LoVo (cell line): ENCODE measurements at places on chromosomes 6 and 20.

DNA sequence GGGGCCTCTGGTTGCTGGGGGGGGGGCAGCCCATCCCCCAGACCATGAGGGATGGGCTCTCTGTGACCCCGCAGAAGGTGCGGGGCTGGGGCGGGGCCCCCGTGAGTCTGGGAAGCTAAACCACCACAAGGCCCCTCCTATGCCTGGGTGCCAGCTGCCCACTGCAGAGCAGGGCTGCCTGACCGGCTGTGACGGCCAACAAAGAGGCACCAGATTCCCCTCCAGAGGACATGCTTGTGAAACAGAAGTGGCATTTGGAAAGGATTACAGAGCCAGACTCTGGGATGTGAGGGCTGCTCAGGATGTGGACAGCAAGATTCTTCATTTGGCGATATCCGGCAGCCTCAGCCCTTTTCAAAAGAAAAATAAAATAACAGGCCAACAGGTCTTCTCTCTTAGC, 16.5 kb upstream of the NTSR1 start:
- no peak for DNase-seq

DNA sequence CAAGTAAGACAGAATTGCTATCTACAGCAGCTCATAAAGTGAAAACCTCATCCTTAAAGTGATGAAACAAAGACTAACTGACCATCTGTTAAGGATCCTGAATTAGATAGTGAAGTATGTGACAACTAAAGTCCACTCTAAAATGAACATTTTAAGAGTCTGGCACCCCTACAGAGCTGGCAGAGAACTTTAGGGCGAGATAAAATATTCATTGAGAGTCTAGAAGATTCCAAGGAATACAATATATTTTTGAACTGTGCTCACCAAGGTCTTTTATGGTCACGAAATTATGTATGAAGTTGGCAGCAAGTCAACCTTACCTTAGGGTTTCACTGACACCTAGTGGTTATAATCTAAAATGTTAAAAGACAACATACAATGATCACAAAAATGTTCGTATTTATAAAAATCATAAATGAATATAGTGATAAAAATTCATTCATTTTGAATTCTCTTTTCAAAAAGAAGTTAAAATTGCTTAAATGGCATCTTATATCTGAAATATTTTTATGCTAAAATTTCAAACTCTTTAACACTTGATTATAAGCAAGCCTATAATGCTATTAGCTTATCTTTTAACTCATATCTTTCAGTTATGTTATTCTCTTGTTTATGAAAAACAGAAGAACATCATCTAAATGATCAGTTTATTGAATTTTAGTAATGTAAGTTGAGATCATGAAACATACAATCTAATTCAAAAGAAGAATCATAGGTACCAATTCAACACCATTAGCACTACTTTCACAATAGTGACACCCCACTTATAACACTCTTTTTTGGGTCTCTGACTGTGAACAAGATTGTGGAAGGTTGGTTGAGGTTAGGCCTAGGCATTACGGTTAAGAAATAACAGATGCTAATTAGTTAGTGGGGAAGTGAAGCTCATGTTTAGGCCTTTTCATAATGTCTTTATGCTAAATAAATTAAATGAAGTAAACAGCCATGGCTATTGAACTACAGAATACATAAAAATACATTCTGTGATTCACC, 27.5 kb downstream of the RSPH3 start:
- peak; percentile 62 for DNase-seq

- peak; percentile 83 for DNase-seq
Observed at GRCh38 chr6:111709615-111710398, 104.1 kb upstream of the TRAF3IP2 start.

DNA sequence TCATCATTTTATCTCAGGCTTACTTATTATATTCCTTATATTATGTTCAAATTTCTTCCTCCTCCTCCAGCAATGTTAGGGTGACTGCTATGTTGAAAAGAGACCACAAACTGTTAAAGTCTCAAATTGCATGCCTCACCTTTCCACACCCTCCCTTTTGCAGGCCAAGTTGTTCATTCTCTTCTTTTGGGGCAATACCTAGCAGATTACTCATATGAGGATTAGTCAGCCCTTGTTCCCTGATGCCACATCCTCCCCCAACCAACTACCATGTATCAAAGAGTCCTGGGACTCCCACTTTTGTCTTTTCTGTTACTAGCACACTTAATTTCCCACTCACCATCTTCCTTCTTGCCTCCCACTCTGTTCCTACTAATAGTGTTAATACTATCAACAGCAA, 434.7 kb downstream of the BCKDHB start:
- DNase-seq, result peak; percentile 88

- DNase-seq, result peak; percentile 6
Observed at GRCh38 chr6:10230531-10230930, 184.3 kb downstream of the TFAP2A start.

GRCh38 chr6:125749173-125749864, at the start of gene HEY2:
TSS of gene HEY2 (plus strand) at chr6:125749632. CDS start at chr6:125749777, 145 bp downstream.
- DNase-seq, result peak; percentile 94

GRCh38 chr6:82095091-82095490, 152.5 kb downstream of the IBTK start:
- DNase-seq, result no peak

DNA sequence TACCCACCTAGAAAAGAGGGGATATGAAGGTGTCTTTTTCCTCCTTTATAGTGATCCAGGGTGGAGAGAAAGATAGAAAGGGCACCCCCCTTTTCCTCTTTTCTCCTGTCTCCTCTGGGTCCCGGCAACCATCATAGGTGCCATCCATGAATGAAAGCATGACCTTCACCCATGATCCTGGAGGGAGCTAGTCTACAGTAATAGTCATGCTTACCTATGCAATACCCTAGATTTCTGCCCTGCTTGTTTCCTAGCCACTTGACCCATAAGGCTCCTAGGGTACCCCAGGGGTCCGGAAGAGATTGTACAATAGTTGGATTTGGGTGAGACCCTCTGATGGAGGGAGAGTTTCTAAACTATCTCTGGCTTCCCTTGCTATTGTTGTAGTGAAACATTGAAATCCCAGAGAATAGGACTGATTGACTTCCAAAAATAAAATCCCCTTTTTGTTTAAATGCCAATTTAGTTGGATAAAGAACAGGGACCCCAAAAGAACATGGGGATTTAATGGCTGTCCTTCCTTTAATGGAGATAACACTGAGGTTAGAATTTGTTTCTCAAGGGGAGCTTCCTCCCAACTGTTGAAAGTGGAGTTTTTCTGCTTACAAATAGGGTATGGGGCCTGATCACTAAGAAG, 366.8 kb upstream of the KHDRBS2 start:
- no peak for DNase-seq

DNA sequence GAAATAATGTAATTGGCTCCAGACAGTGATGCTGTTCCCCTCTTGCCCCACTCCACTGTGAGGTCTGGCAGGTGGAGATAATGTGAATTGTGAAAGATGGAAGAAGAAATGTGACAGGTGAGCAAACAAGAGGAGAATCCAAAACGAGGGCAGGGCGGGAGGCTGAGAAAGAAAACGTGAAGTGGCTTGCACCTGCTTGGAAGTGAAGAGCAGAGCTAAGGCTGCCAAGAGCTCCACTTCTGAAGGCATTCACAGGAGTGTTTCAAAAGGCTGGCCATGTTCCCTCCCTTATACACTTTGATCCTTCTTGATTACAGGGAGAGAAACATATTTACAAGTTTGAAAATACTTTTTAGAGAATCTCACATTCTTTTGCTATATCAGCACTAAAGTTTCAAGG, 359.4 kb downstream of the EPHA7 start:
- DNase-seq, result no peak

- no peak for DNase-seq
Observed at GRCh38 chr6:129130106-129130505, 247.2 kb downstream of the LAMA2 start.

DNA sequence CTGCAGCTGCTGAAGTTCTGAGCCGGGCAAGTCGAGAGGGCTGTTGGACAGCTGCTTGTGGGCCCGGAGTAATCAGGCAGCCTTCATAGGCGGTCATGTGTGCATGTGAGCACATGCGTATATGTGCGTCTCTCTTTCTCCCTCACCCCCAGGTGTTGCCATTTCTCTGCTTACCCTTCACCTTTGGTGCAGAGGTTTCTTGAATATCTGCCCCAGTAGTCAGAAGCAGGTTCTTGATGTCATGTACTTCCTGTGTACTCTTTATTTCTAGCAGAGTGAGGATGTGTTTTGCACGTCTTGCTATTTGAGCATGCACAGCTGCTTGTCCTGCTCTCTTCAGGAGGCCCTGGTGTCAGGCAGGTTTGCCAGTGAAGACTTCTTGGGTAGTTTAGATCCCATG, 21.2 kb upstream of the MAPK13 start:
- DNase-seq, result no peak

- DNase-seq, result no peak
Observed at GRCh38 chr20:32429343-32429742, 71.2 kb downstream of the ASXL1 start.

DNA sequence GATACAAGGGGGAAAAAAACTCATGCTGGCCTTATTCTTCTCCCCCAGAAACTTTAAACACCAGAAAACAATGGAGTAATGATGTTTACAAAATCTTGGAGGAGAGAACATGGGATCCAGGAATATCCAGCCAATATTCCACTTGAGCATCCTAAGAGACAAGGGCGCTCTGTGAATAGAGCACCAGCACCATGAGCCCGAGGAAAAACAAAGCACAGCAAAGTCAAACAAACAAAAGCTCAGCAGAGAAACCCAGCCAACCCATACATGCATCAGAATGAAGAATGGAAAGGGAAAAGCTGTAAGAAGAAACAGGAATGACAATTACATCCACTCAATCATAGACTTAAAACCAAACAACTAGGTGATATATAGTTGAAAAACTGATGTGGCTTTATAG, 4.6 kb upstream of the NAA20 start:
- no peak for DNase-seq

DNA sequence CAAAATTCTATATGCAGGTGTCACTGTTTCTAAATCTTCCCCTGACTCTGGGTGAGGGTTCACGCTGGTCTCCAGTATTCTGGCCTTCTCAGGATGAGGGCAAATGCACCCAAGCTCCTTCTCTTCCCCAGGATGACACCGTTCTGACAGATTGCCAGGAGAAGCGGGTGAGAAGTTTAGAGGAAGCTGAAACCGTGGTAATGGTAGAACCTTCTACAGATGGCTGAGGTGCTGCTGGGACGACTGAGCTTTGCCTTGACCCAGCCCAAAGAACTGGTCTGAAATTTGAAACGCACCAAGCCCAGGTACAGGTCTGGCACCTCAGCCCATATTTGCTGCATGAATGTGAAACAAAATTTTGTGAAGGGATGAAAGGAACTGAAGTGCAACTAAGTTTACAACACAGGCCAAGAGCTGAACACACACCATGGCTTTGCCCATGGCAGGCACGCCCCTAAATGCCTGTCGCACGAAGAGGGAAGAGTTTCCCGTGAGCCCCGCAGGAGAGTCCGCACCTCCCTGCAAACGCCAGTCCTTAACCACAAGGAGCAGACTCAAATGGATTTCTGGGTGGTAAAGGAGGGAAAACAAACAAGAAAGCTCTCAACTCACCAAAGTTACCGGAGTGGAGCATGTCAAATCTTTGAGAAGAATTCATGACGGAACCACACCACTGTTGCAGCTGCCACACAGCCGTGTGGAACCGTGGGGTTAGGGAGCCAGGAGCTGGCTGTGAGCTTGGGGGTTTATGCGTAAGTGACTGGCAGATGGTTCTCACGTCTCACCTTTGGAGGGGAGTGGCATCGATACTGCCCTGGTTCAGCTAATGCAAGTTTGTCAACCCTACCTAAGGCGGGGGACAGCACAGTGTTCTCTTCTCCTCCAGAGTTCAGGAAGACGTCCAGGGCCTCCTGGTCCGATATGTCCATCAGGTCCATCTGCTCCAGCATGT, 138.9 kb downstream of the DTNBP1 start:
- no peak for DNase-seq

- DNase-seq, result no peak
Observed at GRCh38 chr6:42393339-42393738, 58.4 kb downstream of the TRERF1 start.

DNA sequence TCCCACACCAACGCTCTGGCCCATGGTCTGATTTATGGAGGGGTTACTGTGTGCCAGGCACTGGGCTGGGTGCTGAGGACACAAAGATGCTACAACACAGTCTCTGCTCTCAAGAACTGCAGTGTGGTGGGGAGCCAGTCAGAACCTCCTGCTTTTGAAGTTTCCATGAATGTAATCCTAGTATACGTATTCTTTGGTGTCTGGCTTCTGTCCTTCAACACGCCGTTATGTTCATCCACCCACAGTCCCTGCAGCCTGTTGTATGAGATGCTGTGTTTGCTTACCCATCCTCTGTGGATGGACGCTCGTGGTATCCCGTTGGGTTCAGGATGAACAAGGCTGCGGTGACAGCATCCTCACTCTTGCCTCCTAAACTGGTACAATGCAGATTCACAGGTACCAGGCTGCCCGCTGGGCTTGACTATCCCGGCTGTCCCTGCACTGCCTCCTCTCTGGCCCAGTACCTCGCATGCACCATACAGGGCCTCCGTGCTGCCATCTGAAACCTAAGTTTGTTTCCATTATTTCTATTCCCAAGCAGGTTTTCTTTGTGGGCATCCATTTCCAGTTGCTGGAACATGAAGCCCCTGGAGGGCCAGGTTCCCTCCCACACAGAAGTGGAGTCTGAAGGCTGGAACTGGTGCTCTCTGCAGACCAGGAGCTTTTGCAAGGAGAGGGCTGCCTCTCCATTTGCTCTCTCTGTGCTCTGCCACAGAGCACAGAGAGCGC, 364.5 kb downstream of the ZFAND3 start:
- DNase-seq, result no peak

DNA sequence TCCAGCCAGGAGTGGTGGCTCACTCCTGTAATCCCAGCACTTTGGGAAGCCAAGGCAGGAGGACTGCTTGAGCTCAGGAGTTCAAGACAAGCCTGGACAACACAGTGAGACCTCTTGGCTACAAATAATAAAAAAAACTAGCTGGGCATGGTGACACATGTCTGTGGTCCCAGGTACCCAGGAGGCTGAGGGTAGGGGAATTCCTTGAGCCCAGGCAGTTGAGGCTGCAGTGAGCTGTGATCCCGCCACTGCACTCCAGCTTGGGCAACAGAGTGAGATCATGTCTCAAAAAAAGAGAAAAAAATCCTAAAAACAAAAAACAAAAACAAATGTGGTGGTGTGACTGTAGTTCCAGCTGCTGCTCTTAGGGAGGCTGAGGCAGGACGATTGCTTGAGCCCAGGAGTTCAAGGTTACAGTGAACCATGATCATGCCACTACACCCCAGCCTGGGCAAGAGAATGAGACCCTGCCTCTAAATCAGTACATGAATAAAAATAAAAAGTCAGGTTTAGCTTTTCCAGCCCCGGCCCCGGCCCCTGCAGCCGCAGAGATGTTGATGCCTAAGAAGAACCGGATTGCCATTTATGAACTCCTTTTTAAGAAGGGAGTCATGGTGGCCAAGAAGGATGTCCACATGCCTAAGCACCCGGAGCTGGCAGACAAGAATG, 13.5 kb upstream of the SNRPC start:
- no peak for DNase-seq
